ENCODE measurements at places on chromosomes 1 and 21. TPM values are rescaled to one million over a fixed set of nuclear protein-coding genes. Genes with fewer than 3 reads are reported as not detected.

GRCh38 chr1:32138965-32139364, 31.1 kb downstream of the KPNA6 start:
- H3K4me3 ChIP-seq = no peak overlapping the region
- no peak for DNase-seq
- peaks cover 4% of the 10 kb centered on the region for H3K36me3 ChIP-seq

GRCh38 chr1:175133673-175134435, 58.7 kb downstream of the KIAA0040 start:
- peaks cover 6% of the 10 kb centered on the region for H3K4me1 ChIP-seq
- H3K27me3 ChIP-seq = no peaks in the 10 kb centered on the region

DNA sequence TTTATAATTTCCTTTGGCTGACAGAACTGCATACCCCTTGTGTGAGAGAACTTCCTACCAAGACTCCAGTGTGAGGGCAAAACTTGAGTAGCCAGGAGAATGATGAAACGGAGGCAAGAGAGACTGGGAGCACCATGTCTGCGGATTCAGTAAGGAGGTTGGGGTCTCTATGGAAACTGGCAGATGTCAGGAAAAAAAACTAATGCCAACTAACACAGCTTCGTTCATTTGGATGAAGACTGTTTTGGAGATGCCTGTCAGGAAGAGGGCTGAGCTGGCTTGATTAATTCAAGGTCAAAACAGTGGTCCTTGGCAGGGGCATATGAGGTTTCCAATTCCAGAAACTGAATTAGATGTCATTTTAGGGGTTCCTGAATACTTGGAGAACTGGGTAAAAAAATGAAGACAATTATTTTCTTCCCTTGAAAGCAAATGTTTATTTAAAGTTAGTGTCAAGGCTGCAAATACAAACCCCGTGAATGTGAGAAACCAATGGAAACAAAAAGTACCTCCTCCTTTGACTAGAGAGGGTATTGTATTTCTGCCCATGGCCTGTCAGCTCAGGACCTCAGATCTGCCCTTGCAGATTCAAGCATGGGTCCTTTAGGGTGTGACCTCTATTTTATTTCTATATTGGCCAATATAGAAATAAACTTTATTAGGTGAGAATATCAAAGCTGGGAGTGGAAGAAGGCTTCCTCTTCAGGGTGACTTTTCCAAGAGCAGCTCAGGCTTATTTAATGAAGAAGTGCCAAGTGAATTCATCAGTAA, 110.5 kb downstream of the MAST2 start:
- peaks cover 10% of the 10 kb centered on the region for H3K4me1 ChIP-seq
- DNase-seq = no peak
- H3K27me3 ChIP-seq = no peaks in the 10 kb centered on the region
- H3K4me3 ChIP-seq = no peak overlapping the region
- peak overlapping the region; percentile 98 for H3K27ac ChIP-seq

Gene FCMR
- 8.5 TPM for total RNA-seq

Gene IFNLR1
- 2.4 TPM for total RNA-seq

Gene GBP4
- total RNA-seq = 24.1 TPM
